Caudate nucleus (tissue), 63 donors: ENCODE measurements at places on chromosomes 2 and 18.

GRCh38 chr18:13216092-13216582, 2.4 kb upstream of the LDLRAD4 start:
- peak; percentile 71 for DNase-seq

DNA sequence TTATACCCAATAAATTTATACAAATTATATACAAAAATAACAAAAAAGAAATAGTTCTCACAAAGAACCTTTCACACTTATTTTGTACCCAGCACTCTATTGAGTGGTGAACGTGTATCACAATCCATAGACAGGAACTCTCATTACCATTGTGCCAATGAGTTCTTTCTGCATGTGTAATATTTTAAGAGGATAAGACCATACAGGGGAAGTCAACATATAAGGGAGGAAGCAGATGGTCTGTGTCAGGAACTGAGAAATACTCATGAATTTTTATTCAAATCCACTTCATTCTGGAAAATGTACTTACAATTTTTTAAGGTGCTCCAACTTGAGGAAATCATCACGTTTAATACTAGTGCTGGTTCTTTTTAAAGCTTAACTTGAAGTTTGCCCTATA, 27.1 kb upstream of the ELOA2 start:
- DNase-seq, result no peak

DNA sequence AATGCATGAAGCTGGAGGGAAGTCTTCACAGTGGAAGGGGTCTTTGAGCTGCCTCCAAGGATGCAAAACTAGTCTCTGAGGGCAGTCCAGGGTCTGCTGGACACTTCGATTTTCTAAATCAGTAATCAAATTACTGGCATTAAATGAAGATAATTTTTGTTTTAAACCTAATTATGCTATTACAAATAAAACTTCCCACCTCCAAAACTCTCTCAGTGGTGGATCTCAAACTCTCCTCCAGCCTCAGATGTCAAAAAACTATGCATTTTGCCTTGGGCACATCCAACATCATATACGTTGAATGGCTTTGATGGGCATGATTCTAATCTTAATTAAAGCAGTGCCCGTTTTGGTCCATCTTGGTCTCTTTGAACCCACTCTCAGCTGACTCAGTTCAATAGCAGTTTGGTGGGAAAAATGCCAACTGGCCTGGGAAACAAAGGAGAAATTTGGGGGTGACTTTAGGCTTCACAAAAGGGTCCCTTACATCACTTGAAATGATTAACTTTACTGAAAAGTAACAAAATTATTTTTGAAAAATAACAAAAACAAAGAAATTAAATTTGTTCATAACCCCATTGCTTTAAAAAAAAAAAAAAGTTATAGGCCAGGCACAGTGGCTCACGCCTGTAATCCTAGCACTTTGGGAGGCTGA, 5.9 kb upstream of the MYCN start:
- no peak for DNase-seq

DNA sequence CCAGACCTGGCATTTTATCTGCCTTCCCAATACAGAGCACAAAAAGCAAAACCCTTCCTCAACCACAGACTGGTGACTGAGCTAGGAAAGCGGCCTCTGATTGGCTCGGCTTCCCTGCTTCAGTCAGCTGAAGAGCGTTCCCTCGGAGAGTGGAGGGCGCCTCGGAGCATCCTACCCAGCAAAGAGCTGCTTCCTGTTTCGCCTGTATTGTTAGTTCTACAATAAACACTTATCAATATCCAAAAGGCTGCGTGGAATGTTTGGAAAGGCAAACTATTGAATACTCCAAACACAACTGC, 125.0 kb downstream of the CACNB4 start:
- no peak for DNase-seq

DNA sequence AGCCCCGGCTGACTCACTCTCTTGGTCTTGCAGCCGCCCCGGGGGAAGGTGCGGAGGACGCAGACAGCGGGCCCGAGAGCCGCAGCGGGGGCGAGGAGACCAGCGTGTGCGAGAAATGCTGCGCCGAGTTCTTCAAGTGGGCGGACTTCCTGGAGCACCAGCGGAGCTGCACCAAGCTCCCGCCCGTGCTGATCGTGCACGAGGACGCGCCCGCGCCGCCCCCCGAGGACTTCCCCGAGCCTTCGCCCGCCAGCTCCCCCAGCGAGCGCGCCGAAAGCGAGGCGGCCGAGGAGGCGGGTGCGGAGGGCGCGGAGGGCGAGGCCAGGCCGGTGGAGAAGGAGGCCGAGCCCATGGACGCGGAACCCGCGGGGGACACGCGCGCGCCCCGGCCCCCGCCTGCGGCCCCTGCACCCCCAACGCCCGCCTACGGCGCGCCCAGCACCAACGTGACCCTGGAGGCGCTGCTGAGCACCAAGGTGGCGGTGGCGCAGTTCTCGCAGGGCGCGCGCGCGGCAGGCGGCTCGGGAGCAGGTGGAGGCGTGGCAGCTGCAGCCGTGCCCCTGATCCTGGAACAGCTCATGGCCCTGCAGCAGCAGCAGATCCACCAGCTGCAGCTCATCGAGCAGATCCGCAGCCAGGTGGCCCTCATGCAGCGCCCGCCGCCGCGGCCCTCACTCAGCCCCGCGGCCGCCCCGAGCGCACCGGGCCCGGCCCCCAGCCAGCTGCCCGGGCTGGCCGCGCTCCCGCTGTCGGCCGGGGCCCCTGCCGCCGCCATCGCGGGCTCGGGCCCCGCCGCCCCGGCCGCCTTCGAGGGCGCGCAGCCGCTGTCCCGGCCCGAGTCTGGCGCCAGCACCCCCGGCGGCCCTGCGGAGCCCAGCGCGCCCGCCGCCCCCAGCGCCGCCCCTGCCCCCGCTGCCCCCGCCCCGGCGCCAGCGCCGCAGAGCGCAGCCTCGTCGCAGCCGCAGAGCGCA, 12.7 kb downstream of the SALL3 start:
- no peak for DNase-seq

DNA sequence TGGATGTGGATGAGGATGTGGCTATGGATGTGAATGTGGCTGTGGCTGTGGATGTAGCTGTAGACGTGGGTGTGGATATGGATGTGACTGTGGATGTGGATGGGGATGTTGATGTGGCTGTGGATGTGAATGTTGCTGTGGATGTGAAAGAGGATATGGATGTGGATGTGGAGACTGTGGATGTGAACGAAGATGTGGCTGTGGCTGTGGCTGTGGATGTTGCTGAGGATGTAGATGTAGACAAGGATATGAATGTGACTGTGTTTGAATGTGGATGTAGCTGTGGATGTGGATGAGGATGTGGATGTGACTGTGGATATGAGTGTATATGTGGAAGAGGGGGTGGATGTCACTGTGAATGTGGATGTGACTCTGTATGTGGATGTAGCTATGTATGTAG, 884.6 kb upstream of the CHAC2 start:
- DNase-seq, result no peak

- DNase-seq, result no peak
These were observed 43.2 kb downstream of the TSHZ1 start for GRCh38 chr18:75253784-75254183.

GRCh38 chr2:65357095-65357958, 75.1 kb downstream of the SPRED2 start:
- no peak for DNase-seq

- DNase-seq, result no peak
These were observed 35.1 kb upstream of the B3GNT7 start for GRCh38 chr2:231360401-231360800.

GRCh38 chr2:95761556-95761955, 169.8 kb downstream of the TRIM43 start:
- no peak for DNase-seq

GRCh38 chr2:70104231-70105111, 17.2 kb downstream of the PCBP1 start:
- DNase-seq, result no peak

- no peak for DNase-seq
These were observed 895 bp downstream of the DQX1 start for GRCh38 chr2:74524955-74525716.
